Cortex of kidney (tissue), 1 donor: ENCODE measurements at places on chromosomes 11 and 22.

DNA sequence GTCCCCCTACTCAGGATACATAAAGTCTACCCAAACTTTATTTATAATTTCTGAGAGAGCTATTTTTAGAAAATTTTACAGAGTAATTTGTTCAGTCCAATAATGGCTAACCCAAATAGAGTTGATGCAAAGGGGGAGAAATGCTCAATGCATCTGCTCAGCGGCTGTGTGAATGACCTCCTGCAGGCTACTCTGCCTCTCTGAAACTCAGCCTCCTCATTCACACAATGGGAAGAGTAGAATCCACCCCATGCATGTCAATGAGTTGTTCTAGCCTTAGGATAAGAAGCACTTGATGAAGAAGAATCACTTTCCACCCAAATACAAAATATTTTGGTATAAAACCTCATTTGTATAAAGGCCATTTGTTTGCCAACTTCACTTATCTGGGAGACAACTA is 1204.0 kb downstream of the LRRC4C start:
- no peak for DNase-seq

- no peak for DNase-seq
These were observed 384.5 kb downstream of the AASDHPPT start for GRCh38 chr11:106461839-106462545.

GRCh38 chr11:96554236-96554820 is 164.5 kb downstream of the JRKL start:
- DNase-seq: no peak

- DNase-seq: no peak
These were observed 1.7 kb downstream of the YAP1 start for GRCh38 chr11:102111787-102112508.

DNA sequence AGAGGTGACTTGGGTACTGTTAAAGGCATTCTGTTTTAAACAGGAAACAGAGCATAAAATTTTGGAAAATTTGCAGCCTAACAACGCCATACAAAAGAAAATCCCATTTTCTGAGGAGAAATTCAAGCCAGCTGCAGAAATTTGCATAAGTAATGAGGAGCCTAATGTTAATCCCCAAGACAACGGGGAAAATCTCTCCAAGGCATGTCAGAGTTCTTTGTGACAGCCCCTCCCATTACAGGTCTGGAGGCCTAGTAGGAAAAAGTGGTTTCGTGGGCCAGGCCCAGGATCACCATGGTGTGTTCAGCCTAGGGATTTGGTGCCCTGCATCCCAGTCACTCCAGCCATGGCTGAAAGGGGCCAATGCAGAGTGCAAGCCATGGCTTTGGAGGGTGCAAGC is 1333.1 kb upstream of the TENM4 start:
- DNase-seq: no peak

GRCh38 chr11:108203075-108203474 is 19.4 kb downstream of the NPAT start:
- no peak for DNase-seq

GRCh38 chr11:95897731-95898130 is 26.2 kb downstream of the MTMR2 start:
- DNase-seq: no peak

DNA sequence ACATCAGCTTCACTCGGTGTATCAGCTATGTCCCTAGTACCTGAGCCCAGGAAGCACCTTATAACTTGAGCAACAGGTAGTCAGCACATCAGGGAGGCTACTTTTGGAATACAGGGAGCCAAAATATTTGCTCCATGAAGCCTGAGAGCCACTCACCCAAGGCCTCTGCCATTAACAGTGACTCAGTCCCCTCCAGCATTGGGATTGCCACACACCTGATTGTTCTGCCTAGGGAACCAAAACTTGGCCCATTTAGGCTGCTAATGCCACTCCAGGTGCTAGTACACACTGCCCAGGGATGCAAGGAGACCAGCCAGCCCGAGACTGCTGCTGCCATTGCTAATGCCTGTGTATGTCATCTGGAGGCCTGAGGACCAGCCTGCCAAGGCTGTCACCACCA is 773.6 kb upstream of the TENM4 start:
- DNase-seq: no peak

- DNase-seq: no peak
These were observed 46.6 kb upstream of the CHRM4 start for GRCh38 chr11:46438211-46438610.

GRCh38 chr11:118015385-118015841 is 29.2 kb downstream of the IL10RA start:
- no peak for DNase-seq
